ENCODE measurements at places on chromosomes 2 and 18. TPM values are rescaled to one million over a fixed set of nuclear protein-coding genes. Genes with fewer than 3 reads are reported as not detected.
A peak's percentile ranks its signal among the peaks of the same experiment; 100 is the strongest.

GRCh38 chr18:70046207-70046606 is 98.5 kb upstream of the CD226 start:
- no peak for DNase-seq

ABCB11 gene
- 0.25 TPM for total RNA-seq

DNA sequence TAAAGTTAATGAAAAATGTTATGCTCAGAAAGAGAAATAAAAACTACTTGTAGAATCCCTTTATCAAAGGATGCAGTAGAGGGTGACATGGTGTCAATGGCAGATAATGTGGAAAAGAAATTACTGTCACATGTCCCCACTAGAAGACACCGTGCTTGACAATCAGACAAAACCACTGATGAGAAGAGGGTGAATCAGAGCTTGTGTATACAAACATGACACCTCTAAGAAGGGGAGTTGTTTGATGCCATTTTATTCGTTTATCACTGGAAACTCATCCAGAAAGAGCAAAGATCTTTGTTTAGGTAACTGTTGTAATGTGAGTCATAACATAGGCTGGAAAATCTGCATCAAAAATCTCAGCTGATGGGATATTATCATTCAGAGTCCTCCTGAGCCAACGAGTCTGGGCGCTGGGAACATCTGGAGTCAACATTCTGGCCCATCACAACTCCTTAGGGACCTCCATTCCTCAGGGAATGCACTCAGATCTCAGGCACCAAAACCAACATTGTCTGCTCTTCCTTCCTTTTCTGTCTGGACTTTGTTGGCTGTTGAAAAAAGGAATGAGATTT is 49.5 kb upstream of the RAB12 start:
- DNase-seq = no peak

DNA sequence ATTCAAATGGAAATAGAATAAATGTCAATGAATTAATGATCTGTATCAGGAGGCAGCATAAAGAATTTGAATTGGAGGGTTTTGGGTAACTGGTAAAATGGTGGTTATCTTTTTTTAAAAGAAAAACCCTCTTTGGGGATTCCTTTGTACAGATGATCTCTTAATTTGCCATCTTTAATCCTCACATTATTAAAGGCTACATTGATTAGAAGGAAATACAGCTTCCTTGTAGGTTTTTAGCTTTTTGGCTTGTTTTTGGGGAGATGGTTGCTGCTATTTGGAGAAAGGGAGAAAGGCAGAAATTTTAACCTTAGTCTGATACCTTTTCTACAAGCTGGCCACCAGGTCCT is 600 bp upstream of the MAPRE2 start:
- no peak for DNase-seq

NXPH2 gene
- not detected for total RNA-seq

GRCh38 chr2:171711351-171711750 is 24.1 kb downstream of the DYNC1I2 start:
- DNase-seq = no peak

SUMO1 gene
- total RNA-seq = 69.1 TPM

CCDC102B gene
- total RNA-seq = 4.9 TPM

GRCh38 chr18:27627927-27628326 is 442.8 kb upstream of the CHST9 start:
- no peak for DNase-seq

GRCh38 chr2:65432227-65433190 is at the start of gene SPRED2:
Gene SPRED2, minus strand, starts transcription at chr2:65432599. Its CDS starts 612 bp downstream, at chr2:65431987.
- peak; percentile 96 for DNase-seq

IDH1 gene
- 50.8 TPM for total RNA-seq

WDPCP gene
- total RNA-seq = 16.0 TPM

UGT1A1 gene
- total RNA-seq = not detected

Data from left ventricle myocardium superior (tissue), 1 donor.